ENCODE measurements at places on chromosomes 2 and 18.
A peak's percentile ranks its signal among the peaks of the same experiment; 100 is the strongest.

DNA sequence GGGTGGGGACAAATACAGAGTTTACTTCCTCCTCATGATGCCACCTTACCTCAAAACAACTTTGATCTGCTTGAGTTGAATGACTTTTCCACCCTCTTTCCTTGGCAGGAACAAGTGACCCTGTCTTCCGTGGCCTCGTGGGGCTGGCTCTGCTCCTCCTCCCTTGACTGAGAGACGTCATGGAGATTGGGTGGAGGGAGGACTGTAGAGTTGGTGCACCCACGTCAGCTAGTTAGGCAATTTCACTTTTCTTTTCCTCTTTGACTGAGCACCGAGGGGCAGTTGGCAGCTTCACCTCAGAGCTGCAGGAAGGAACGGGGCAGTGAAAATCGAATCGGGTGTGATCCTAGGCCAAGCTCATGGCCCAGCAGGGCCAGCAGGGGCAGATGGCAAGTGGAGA is at the start of gene SP140:
SP140 (plus strand) TSS at position 251 of the 400 bp plus-strand sequence; CDS start at position 360, 109 bp downstream.
- no peak for ATAC-seq

GRCh38 chr2:226123300-226123699 is 676.3 kb downstream of the IRS1 start:
- no peak for ATAC-seq

DNA sequence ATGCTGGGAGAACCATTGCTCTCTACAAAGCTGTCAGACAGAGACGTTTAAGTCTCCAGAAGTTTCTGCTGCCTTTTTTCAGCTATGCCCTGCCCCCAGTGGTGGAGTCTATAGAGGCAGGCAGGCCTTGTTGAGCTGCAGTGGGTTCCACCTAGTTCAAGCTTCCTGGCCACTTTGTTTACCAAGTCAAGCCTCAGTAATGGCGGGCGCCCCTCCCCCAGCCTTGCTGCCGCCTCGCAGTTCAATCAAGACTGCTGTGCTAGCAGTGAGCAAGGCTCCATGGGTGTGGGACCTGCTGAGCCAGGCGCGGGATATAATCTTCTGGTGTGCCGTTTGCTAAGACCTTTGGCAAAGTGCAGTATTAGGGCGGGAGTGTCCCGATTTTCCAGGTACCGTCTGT is 52.7 kb upstream of the SCYGR2 start:
- ATAC-seq: no peak

- no peak for ATAC-seq
Observed at GRCh38 chr18:12750076-12750714, 47.4 kb downstream of the PSMG2 start.

DNA sequence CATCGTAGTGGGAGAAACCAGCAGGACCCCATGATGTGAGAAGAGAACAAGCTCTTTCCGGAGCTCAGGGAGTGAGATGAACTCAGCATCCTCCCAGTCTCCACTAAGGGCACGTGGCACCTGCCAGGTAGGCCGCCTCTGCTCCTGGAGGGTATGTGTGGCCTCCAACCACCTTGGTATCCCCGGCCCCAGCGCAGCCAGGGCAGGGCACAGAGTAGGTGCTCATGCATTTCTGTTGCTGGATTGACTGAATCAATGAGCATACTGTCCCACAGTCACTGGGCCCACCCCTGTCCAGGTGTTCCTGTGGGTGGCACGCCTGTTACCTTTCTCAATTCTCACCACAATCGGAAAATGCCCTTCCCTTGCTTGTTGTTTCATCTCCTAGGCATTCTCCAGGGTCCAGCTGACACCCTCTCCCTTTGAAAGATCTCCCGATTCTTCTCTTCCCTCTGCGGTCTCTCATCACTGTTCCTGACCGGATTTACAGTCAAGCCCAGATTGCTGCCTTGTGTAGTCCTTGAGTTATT is 138.5 kb upstream of the SMAD2 start:
- ATAC-seq: no peak

GRCh38 chr2:224354632-224355211 is 47.2 kb downstream of the FAM124B start:
- ATAC-seq: no peak

- ATAC-seq: no peak
Observed at GRCh38 chr2:68416081-68416675, 50.9 kb downstream of the FBXO48 start.

DNA sequence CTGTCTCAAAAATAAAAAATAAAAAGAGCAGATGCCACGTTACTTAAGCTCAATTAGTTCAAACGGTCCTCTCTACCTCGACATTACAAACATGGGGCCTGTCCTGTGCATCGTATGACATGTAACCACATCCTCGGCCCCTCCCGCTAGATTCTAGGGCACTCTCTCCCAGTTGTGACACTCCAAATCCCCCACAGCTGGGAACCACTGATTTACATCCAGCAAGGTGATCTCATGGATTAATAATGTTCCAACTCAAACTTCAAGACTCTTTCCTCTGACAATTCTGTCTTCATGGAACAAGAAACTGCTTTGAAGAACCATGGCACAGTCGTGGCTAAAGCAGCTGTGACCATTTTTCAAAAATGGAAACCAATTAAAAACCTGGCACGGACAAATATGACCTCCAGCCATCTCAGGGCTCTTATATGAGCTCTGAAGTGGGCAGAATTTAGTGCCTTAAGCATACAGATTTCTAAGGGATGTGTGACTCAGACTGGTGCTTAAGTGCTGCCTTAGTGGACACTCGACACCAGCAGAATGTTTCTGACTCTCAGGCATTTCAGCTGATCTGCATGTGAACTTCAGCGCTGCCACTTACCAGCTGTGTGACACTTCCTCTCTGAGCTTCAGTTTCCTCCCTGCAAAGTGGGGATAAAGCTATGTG is 31.7 kb upstream of the ASAP2 start:
- no peak for ATAC-seq

DNA sequence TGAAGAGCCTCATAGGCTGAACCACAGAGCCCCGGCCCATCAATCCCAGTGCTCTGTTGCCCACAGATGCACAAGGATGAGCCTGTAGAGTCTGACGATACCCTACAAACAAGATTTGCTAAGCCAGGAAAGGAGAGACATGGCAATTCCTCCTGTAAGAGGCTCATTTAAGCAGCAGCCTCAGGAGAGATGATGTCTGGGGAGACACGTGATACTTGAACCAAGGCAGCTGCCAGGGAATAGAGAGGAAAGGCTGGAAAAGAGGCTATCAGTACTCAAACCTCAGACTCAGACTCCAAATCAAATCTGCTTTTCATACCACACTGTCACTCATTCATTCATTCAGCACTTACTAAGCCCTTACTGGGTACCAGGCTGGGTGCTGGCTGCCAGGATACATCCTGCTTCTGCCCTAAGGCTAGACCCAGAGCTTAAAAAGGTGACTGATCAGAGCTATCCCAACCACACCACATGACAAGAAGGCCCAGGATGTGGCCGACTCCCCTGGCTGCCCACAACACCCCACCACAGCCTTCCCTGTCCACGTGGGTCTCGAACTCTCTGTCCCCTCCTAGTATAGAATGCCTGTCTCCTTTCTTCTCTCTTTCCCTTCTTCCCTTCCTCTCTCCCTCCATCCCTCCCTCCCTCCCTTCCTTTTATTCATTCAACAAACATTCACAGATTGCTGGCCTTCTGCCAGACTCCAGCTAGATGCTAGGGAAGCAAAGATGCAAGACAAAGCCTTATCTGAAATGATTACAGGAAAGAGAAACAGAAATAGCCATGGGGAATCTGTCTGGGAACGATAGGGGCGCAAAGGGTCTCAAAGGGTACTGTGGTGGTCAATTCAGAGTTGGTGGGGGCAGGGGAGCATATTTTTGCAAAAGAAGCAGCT is 23.4 kb upstream of the KCNK3 start:
- ATAC-seq: no peak

DNA sequence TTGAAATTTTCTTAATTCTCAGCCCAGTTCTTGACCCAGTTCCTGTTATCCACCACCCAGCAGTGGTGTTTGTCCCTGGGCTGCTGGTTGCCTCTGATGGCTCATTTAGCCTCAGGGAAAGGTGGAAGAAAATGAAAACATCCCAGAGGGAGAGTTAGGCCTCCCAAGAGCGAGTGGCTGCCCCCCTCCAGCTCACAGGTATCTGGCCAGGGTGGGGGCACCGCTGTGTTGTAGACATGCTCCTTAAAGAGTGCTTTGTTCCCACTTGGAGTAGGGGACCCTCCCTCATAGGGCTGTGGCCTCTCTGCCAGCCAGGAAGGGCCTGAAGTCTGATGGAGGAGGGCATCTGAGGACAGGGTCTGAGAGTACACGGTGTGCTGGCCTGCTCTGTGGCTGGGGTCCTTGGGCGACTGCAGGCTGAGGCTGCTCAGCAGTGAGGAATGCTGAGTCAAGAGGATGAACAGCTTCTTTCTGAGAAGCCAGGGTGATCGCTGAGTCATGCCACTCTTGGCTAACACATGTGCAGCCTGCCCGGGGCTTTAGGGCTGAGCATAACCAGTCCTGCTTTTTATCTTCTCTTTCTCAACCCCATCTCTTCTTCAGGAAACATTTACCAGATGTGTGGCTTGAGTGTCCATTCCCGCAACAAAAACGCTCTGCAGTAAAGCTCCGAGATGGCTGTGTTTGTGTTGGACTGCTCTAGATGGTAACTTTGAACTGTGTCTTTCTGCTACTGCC is 72.3 kb downstream of the IL1R2 start:
- peak; percentile 94 for ATAC-seq

DNA sequence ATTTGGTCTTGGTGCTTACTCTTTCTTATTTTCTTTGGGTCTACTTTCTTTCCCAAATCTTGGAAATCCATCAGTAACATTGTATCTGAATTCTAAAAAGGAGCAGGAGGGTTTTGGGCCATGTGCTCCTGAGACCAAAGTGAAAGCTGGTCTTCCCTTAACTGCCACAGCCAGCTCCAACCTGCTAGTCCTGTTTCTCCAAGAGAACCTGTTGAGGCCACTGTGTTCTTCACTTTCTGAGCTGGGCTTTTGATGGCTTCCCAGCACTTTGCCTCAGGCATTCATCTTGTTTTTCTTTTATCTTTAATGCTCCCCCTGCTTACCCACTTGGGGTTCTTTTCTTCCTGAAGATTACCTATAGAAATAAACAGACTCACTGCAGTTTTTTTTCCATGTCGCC is 53.3 kb downstream of the ARHGAP28 start:
- ATAC-seq: no peak

- no peak for ATAC-seq
Observed at GRCh38 chr18:70332694-70333093, 43.8 kb downstream of the SOCS6 start.

DNA sequence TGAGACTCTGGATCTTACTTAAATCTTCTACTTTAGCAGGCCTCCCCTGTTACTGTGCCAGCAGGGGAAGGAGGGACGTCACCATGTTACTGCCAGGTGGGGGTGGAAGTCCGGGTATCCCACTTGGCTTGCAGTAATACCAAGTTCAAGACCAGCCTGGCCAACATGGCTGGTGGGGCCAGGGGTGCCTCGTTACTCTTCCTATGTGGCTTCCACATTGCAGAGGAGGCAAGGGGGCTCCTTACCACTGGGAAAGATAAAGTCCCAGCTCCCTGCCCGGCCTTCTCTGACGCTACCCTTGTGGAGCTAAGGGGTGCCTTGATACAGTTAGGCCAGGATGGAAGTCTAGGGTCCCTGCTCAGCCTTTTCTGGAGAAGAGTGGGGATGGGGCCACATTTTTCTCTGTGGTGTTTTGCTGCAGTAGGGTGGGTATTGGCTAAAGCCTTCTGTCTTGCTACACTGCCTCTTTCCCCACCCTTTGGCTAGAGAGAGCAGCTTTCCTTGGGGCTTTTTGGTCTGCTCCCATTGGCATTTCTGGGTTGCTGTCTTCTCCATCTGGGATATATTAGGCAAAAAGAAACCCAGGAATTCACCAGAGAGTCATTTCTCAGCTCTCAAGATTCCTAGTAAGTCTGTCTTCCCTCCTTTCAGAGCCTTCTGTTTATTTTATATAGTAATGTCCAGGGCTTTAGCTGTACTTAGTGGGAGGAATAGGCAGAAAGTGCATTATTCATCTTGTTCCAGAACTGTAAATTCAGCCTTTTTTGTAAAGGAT is 21.9 kb downstream of the ELMOD3 start:
- no peak for ATAC-seq

DNA sequence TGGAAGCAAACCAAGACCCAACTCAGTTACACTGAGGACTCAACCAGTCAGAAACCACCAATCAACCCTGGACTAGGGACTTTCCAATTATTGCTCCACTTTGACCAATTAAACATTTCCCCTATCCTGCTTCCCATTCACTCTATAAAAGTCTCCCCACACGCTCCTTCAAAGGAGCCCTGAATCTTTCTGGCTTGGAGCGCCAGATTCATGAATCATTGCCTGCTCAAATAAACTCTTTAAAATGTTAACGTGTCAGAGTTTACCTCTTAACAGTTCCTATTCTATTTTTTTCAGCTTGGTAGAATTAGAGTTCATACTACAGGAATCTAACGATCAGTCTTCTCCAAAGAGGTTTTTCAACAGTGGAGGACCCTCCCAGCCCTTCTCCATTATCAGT is 20.7 kb upstream of the SULT1C2 start:
- no peak for ATAC-seq

- ATAC-seq: no peak
Observed at GRCh38 chr2:10538224-10538894, 90.2 kb upstream of the ODC1 start.

GRCh38 chr2:237132799-237133198 is 47.1 kb downstream of the COPS8 start:
- ATAC-seq: no peak

DNA sequence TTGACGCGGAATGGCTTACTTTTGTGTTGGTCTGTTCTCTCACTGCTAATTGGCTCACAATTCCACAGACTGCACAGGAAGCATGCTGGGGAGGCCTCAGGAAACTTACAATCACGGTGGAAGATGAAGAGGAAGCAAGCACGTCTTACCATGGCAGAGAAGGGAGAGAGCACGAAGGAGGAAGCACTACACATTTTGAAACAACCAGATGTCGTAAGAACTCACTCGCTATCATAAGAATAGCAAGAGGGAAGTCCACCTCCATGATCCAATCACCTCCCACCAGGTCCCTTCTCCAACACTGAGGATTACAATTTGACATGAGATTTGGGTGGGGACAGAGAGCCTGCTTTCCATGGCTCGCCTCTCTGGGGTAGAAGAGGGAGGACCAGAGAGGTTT is 106.2 kb downstream of the KCNF1 start:
- no peak for ATAC-seq

DNA sequence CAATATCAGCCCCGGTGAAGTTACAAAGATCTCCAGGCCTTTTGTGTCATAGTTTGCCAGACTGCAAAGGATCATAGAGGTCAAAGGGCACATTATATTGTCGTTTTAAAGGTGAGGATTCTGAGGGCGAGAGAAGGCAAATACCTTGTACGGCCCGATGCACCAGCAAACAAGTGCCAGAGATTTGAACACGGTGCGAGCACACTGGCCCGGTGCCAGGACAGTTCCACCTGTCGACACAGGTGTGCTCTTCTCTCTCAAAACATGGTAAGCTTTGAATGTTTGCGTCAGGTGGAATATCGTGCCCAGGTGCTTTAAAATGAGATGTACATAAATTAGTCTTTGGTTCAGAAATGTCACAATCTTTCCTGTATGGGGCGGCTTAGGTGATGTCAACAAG is 776.1 kb upstream of the ID2 start:
- ATAC-seq: no peak

- no peak for ATAC-seq
Observed at GRCh38 chr2:132615329-132616085, 54.5 kb downstream of the LYPD1 start.
